Stimulated activated CD4-positive, alpha-beta T cell treated with anti-CD3 and anti-CD28 coated beads, Interleukin-2, amount 100 ng/mL, for 48 hours (primary cell): ENCODE measurements at places on chromosomes 12 and 14.

GRCh38 chr14:93008381-93008780, 85.4 kb downstream of the CHGA start:
- no peak for DNase-seq

- DNase-seq: no peak
These were observed 18.4 kb downstream of the AKT1 start for GRCh38 chr14:104776961-104777807.

- DNase-seq: no peak
These were observed 122.5 kb downstream of the ETV6 start for GRCh38 chr12:11771895-11772502.

DNA sequence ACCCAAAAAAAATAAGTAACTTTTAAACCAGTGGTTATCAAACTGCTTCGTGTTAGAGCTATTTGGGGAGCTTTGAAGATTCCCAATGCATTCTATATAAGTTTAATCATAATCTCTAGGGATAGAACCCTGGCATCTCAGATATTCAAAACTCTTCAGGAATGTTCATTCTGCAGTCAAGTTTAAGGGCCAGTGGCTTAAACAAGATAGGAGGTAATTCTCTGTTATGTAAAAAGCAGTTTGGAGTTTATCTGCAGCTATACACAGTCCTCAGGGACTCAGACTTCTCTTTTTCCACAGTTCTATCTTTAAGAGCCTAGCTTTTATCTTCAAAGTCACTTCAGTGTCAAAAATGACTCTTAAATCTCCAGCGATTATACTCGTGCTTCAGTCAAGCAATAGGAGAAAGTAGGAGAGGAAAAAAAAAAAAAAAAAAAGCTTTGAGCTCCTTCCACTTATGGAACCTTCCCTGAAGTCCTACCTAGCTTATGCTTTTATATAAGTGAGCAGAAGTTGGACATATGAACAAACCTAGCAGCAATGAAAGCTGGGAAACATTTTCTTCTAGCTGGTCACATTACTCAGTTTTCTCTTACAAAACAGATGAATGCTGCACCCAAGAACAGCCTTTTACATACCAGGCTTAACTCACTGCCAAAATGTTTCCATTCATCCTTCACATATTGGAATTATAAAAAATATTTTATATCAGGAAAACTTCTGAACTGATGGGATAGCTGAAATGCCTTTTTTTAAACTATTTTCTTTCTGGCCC, 302.8 kb downstream of the FSCB start:
- no peak for DNase-seq

DNA sequence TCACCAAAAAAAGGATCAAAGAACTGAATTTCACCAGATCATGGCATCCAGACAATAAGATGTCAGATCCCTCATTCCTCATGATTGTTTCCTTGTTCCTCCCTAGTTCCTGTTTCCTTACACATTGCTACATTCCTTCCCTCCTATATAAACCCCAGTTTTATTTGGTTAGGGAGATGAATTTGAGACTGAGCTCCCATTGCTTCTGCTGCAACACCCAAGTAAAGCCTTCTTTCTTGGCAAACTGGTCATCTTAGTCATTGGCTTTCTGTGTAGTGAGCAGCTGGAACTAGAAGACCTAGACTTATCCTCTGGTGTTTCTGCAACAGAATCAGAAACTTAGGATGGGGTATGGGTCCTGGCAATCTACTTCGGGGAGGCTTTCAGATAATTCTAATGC, 217.9 kb downstream of the NOVA1 start:
- DNase-seq: no peak
